Activated T-helper 17 cell treated with anti-CD3 and anti-CD28 coated beads, Interleukin-2, amount 50 U/mL, for 72 hours (primary cell): ENCODE measurements at places on chromosomes 13 and 19.

- peak; percentile 31 for ATAC-seq
Observed at GRCh38 chr13:98279473-98280175, 102.6 kb upstream of the RNF113B start.

GRCh38 chr13:45852494-45852893, 941 bp upstream of the SIAH3 start:
- ATAC-seq: no peak

DNA sequence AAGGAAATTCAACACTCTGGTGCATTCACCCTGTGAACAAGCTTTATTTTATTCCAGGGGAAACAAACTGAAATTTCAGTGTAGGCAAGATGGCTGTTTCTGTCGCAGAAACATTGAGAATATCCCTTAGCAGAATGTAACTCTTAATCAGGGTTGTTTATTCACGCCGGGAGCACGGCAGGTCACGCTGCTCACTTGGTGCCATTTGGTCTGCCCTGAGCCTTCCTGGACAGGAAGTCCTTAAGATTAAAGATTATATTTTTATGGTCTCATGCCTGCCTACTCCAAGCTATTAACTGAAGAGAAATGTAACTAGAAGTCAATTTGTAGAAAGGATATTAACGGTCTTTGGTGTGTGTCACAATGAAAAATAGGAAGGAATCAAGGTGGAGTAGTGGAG, 185.3 kb upstream of the ARGLU1 start:
- ATAC-seq: no peak

- ATAC-seq: peak; percentile 44
Observed at GRCh38 chr13:19818223-19818842, 35.6 kb upstream of the PSPC1 start.

DNA sequence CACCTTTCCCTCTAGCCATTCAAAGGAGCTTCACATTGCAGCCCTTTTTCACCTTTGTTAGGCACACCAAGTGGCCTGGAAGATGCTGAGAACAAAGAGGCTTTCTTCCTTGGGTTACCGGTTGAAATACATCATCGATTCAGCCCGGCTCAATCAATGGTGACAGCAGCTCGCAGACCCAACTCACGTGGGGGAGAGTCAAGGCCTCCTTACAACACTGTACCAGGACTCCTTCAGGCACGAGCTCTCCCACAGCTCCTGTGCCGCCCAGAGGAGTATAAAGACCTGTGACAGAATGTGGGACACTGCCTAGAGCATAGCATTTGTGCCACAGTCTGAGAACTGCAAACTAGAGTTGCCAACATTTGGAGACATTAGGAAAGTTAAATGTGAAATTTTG, 3.9 kb upstream of the LRRC63 start:
- ATAC-seq: no peak

GRCh38 chr13:64470751-64471150, 2759.4 kb downstream of the PCDH9 start:
- ATAC-seq: no peak

DNA sequence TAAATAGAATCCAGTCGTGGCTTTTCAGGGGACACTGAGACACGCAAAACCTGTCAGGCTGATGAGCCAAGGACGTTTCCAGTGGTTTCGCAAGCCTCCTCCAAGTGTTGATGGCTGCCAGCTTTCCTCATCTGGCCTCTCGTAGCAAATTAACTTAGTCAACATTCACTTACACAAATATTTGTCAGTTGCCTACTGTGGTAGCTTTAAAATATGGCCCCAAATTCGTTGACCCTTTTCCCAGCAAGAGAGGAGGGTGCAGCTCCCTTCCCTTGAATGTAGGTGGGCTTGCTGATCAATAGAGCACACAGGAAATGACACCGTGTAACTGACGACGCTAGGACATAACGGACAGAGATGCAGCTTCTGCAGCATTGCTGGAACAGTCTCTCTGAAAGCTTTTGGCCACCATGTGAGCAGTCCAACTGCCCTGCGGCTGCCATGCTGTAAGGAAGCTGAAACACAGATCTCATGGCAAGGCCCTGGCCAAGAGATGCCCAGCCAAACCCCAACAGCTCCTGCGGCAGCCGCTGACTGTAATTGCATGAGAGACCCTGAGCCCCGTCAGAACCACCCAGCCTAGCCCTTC, 5.5 kb upstream of the RANBP3 start:
- ATAC-seq: no peak

DNA sequence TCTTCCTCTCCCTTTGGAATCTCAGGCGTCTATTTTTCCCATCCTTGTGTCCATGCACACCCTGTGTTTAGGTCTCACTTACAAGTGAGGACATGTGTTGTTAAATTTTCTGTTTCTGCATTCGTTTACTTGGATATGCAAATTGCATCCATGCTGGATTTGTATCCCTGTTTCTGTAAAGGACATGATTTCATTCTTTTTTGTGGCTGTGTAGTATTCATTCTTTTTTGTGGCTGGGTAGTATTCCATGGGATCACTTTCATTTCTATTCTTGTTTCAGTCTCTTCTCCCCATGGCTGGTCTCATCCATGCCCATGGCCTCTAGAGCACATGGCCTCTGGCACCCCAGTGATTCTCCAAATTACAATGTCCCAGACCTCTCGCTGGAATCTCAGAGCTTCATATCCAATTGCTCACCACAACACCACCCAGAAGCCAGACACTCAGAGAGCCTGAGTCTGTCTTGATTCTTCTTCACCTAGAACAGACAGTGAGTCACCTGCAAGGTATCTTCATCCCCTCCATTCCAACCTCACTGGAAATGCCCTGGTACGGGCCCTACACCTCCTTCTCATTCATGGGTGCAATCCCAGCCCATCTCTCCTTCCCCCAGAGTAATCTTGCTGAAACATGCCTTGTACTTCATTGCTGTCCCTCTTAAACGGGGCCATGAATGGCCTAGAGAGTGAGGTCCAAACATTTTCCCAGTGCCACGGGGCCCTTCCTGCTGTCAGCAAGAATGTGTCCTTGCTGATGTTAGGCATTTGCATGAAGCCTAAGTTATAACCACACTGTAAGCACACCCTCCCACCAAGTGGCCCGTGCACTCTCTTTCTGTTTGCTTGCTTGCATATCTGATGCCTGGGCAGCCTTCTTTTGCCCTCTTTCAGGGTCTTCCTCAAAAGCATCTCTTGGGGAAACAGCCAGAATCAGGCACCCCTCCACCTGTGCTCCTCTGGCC, 476.2 kb upstream of the TSHZ3 start:
- no peak for ATAC-seq

GRCh38 chr13:34733721-34734120, 208.3 kb upstream of the NBEA start:
- ATAC-seq: no peak

DNA sequence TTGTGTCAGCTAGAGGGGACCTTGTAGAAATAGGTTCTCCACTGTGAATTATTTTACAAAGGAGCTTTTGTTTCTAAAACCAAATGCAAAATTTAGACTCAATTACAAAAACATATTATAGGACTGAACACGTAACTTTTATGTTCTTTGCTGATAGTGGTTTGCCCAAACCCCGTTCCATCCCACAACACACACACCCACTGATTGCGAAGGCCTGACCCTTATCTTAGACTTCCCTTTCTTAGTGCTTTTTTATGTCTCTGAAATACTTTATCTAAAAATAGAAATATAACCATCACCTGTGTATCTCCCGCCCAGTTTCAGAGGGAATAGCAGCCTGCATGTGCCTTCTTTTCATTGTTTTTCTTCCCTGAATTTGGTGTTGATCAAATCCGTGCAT, 13.0 kb downstream of the CCNA1 start:
- ATAC-seq: no peak

- peak; percentile 20 for ATAC-seq
Observed at GRCh38 chr19:16327911-16328823, 3.5 kb downstream of the KLF2 start.

- ATAC-seq: no peak
Observed at GRCh38 chr13:27446986-27447583, 3.3 kb downstream of the MTIF3 start.

DNA sequence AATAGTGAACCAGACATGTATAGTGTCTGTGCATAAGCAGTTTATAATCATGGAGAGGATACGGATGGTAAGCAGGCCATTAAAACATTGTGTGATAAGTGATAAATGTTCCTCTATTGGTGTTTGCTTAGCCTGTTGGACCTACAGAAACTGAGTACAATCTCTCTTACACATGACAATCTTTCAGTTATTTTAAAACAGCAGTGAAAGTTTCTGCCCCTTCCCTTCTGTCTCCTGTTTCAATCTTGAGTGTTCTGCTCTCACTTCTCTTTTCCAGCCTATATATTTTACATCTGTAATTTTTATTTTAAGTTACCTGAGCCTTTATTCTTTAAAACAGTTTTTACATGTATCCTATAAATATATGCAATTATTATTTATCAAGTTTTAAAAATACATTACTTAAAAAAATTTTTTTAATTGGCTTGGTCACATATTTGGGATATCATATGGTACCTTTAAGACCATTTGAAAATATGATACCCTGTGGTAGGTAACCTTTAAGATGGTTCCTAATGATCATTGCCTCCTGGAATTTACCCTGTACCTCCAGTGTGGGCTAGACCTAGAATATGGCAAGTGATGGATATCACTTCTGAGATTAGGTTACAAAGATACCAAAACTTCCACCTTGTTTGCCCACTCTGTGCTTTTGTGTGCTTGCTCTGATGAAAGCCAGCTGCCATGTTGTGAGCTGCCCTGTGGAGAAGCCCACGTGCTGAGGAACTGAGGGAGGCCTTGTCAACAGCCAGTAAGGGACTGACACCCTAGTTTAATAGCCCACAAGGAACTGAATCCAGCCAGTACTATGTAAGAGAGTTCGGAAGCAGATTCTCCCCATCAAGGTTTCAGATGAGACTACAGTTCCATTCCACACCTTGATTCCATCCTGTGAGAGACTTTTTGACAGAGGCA, 99.3 kb downstream of the DHRS12 start:
- no peak for ATAC-seq

DNA sequence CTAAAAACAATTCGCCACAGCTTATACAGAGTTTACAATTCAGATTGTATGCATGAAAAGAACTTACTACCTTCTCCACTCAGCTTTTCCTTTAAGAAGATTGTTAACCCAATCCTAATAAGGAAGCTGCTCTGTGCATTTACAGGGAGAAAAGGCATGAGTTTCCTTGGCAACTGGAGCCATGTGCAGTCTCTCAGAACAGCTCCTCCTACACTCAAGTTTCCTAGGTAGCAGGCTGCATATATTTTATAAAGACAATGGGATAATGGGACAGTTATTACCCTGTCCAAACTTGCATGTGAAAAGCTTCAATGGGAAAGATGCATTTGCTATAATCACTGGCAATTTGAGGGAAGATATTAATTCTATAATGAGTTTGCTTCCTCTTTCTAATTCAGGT, 125.5 kb upstream of the TRPC4 start:
- no peak for ATAC-seq

DNA sequence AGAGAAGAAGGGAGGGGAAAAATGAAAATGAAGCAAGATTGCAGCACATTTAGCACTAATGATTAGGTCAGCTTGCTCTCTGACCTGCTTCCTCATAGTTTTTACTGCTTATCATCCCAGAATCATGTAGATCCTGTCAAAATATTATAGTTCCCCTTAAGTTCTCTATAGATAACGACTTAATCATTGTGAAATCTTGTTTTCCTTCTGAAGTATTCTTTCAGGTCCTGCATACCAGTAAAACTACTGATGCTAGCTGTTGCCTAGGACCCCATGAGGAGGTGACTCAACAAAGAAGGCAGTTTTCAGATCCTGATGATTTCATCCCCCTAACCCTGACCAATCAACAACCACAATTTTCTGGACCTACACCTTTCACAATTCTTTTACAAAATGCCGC, 1131.7 kb downstream of the SLITRK5 start:
- ATAC-seq: no peak

DNA sequence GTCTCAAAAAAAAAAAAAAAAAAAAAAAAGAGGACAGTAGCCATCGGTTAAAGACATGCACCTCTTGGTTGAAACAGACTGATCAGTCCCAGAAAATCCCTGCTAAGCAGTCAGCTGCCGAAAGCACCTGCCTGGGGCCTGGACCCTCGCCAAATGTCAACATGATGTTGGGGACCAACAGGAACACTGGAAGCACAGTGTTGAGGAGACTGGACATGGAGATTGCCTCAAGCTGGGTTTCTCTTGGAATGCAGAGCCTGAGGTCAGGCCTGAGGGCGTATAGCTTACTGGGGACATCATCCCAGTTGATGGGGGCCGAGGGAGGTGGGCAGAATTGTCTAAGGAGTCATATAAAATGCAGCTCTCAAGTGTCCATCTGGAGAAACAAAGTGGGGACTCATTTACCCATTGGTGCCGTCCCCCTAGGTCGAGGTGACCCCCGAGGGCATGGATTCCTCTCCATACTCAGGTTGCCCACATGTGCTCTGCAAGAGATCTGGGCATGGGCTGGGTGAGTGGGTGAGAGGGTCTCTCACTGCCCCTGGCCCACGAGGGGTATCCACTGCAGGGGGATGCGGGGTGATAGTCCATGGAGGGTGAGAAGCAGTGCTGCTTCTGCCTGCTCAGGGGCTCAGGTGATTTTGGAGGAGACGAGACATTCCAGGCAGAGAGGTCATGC, 164.5 kb downstream of the URI1 start:
- ATAC-seq: no peak
